ENCODE measurements at places on chromosomes 16 and 17. TPM values are rescaled to one million over a fixed set of nuclear protein-coding genes. Genes with fewer than 3 reads are reported as not detected.

DNA sequence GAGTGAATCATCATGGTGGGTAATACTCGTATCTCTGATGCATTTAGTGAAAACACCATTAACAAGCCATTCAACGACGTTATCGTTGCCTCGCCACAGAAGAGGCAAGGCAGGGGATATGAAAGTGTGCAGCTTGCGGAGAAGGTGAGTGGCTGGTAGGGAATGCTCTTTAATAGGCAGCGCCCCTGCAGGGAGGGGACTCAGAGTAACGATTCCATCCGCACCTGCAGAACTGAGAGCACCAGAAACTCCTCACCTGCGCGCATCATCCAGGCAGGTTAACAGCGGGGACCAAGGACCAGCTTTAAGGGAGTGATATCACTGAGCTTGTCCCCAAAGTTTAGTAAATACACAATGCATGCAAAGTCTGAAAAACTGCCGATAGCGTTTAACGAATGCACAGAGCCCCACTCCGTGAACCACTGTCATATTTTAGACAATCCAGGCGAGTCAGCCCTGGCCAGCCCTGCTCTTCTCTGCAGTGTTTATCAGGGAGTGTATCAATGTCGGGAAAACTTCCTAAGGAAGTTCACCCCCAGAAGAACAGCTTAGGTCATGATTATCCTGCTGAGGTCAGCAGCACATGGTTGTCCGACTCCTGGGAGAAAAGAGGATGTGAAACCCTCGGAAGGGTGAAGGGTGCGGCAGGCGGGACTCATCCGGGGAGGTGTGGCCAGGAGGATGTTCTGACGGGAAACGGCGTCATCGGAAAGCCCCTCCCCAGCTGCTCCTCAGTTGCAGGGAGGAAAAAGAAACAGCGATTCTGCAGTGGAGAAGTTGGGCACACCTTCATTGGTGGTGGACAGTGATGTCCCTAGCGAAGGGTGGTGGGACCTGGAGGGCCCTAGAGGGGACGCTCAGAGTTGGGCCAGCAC is 68.5 kb upstream of the DNAH17 start:
- H3K27ac ChIP-seq = no peak overlapping the region
- H3K4me3 ChIP-seq = no peak overlapping the region
- no peak for DNase-seq

DNA sequence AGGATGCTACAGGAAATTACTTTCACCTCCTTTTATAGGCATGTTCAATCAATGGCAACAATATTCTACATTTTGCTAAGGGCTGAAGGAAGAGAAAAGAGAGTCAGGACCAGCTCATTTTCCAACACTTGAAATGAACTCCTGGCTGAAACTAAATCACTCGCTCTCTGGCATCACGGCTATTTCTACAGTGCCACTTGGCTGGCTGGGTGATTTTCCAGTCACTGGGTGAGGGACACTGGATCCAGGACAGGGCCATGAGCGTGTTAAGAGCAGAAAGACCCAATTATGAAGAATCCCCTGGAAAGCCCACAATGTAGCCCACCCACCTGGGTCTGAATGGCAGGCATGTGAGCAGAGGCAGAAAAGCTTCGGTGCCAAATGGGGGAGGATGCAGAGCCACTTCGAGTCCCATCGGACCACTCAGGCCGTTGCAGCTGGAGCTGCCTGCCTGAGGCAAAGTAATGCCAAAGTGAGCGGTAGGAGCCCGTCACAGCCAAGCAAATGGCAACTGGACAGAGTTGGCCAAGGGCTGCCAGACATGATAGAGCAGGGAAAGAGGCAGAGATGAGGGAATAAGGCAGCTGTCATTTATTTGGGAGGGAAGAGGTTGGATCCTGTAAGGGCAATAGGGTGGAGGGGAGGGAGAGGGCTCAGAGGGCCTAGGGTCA is 246.2 kb downstream of the STX8 start:
- peaks cover 55% of the 10 kb centered on the region for H3K4me1 ChIP-seq
- DNase-seq = no peak
- H3K4me3 ChIP-seq = peak overlapping the region; percentile 84
- H3K27ac ChIP-seq = peak overlapping the region; percentile 100
- peaks cover 6% of the 10 kb centered on the region for H3K36me3 ChIP-seq

GRCh38 chr16:85037050-85037410 is 9.4 kb downstream of the KIAA0513 start:
- peak overlapping the region; percentile 20 for H3K27ac ChIP-seq
- H3K4me1 ChIP-seq = peaks cover 21% of the 10 kb centered on the region
- no peaks in the 10 kb centered on the region for H3K27me3 ChIP-seq

DNA sequence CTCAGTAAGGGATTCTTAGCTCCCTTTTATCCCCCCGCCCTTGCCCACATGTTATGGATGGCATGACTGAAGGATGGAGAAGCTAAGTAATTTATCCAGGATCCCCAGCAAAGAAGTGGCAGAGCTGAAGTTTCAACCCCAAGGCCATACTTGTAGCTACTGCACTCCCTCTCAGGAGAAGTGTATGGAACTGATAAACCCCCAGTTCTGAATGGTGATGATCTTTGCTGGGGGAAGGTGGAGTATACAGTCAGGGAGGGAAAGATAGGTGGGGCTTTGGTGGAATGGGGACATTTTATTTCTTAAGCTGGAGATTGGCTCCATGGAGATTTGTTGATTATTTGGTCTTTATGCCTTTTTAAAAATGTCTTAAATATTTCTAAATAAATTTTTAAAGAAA is 58.3 kb downstream of the TNRC6C start:
- H3K27ac ChIP-seq = no peak overlapping the region
- no peaks in the 10 kb centered on the region for H3K36me3 ChIP-seq
- no peak overlapping the region for H3K4me3 ChIP-seq
- peaks cover 21% of the 10 kb centered on the region for H3K4me1 ChIP-seq
- no peak for DNase-seq
- no peaks in the 10 kb centered on the region for H3K27me3 ChIP-seq

The KRT24 gene
- not detected for total RNA-seq

The KRTAP2-3 gene
- not detected for total RNA-seq

The PFN1 gene
- 626 TPM for total RNA-seq

The CCDC154 gene
- 1.9 TPM for total RNA-seq

Measured in neural crest cell (in vitro differentiated cells).